ENCODE measurements at places on chromosomes 12 and 14.

DNA sequence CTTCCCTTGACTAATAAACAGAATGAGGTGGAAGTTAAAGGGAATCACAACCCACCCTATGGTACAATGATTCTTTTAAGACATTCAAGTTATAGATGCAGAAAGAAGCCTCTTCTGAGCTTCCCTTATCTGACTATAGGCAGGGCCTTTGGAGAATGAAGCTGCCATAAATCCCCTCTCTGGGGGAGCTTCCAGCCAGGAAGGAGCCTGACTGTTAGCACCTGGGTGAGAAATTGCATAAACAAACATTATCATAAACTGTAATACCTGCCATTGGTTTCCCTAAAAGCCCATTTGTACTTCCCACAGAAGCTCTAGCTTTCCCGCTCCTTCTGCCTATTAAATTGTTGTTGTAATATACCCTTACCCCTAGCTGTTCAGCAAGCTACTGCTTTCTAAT lies 81.3 kb upstream of the RESF1 start:
- no peak for DNase-seq

- DNase-seq = no peak
Measured at GRCh38 chr12:124647316-124647715, 79.9 kb upstream of the NCOR2 start.

GRCh38 chr14:97820781-97821180 lies 1023.6 kb downstream of the VRK1 start:
- no peak for DNase-seq

GRCh38 chr14:101126731-101127130 lies 223.2 kb upstream of the RTL1 start:
- no peak for DNase-seq

- no peak for DNase-seq
Measured at GRCh38 chr12:121811434-121812319, 7.9 kb downstream of the SETD1B start.

- no peak for DNase-seq
Measured at GRCh38 chr14:65792208-65792905, 379.8 kb downstream of the FUT8 start.

DNA sequence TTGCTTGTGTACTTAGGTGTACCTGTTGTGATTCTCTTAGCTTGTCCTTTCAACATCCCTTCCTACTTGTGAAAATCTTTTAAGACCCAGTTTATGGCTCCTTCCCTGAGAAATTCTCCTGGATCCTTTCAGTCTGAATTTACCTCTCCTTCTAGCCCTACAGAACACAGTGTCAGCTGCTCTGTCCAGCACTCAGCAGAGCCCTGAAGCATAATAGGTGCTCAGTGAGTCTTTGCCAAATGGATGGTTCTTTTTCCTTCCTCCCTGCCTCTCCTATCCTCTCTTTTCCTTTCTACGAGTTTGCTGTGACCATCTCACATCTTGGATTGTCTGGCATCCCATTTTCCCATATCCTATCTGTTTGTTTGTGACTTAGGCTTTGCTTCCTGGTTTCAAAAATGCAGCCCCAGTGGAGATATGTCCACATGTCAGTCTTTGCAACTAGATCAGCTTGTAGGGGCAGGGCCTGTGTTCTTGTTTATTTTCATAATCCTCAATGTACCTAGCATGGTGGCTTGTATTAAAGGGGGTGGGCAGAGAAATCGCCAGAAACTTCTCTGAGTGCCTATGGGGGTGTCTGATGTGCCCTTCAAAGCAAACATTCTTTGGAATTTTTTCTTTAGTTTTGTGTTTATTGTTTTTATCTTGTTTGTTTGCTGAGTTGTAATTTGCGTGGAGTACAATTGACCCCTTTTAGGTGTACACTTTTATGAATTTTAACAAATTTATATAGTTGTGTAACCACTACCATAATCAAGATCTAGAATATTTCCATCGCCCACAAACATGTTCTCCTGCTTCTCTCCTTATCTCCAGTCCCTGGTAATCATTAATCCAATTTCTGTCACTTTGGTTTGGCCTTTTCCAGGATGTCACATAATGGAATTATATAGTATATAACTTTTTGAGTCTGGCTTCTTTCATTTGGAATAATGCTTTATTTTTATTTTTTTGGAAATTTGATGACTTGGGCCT lies 62.8 kb downstream of the SMOC1 start:
- DNase-seq = no peak

- DNase-seq = no peak
Measured at GRCh38 chr12:12586879-12587675, 24.4 kb upstream of the DUSP16 start.

- DNase-seq = no peak
Measured at GRCh38 chr14:96192975-96193805, 11.4 kb upstream of the BDKRB2 start.

DNA sequence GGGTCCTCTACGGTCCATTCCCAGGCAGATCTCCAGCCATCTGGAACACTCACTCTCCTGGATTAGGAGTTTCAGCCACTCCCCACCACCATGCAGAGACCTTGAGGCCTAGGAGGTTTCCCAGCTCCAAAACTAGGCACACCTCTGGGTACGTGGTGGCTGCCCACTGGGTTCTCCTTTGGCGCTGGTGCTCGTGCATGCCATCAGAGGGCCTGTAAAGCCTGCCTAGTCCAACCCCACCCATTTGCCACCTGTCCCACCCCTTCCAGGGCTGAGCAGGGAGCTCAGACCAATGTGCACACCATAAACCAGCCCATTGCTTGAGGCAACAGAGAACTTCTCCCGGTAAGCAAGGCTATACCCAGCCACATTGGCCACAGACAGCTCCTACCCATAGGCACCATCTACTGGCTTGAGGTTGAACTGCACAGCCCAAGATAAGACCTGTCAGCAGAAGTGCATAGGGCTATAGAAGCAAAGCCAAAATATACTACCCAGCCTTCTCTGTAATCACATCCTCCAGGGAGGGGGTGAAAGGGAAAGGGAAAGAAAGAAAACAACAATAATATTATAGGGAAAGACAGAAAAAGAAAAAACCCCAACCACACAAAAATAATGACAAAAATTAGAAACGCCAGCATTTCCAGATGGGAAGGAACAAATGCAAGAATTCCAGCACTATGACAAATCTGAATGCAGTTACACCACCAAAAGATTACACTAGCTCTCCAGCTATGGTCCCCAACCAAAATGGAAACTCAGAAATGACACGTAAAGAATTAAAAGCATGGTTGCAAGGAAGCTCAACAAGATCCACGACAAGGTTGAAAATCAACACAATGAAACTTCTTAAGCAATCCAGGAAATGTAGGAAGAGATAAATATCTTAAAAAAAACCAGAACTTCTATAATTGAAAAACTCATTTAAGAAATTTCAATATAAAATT lies 111.9 kb upstream of the CCDC175 start:
- no peak for DNase-seq

DNA sequence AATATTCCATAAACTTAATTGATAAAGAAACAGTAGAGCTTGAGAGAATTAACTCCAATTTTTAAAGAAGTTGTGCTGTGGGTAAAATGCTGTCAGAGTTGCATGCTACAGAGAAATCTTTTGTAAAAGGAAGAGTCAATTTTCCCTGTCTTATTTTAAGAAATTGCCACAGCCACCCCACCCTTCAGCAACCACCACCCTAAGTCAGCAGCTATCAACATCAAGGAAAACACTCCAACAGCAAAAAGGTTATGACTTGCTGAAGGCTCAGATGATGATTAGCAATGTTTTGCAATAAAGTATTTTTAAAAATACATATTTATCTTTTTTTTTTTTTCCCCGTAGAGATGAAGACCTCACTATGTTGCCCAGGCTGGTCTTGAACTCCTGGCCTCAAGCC lies 6.5 kb upstream of the DRAM1 start:
- DNase-seq = no peak

DNA sequence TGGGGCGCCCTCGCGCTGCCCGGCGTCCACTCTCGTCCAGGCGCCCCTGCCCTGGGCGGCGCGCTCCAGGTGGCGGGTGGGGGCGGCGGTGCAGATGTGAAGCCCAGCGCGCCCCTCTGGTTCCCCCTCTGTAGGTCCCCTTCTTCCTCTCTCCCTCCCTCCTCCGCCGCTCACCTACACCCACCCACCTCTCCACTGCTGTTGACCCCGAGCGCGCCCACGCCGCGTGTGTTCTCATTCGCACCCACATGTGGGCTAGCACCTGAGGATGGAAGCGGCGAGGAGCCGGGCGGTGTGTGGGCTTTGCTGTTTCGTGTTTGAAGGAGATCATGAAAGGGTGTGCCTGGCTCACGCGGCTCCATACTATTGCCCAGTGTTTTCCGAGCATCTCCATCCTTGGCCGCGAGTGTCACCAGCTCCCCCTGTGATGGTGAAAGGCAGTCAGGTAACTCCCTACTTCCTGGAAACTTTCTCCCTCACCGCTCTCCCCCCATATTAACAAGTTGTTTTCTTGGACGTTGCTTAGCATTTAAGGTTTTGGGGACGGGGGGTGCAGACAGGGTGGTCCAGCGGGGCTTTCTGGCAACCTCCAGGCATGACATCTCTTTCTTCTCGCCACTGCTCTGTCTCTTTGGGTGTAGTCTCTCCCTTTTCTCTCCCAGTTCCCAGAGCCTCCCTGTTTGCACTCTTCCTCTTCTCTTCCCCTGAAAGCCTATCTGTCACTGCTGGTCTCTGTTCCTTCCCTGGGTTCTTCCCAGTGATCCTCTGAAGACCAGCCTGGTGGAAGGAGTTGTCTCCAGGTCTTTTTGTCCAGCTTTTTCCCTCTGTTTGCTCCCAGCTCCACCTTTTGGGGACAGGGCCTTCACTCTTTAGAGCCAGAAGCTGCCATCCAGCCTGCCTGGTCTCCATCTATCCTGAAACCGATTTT lies 1.6 kb downstream of the CACNA1C start:
- no peak for DNase-seq

- no peak for DNase-seq
Measured at GRCh38 chr12:74903522-74903921, 306.1 kb downstream of the KCNC2 start.

- DNase-seq = no peak
Measured at GRCh38 chr12:52392465-52393007, 7.1 kb upstream of the KRT84 start.

DNA sequence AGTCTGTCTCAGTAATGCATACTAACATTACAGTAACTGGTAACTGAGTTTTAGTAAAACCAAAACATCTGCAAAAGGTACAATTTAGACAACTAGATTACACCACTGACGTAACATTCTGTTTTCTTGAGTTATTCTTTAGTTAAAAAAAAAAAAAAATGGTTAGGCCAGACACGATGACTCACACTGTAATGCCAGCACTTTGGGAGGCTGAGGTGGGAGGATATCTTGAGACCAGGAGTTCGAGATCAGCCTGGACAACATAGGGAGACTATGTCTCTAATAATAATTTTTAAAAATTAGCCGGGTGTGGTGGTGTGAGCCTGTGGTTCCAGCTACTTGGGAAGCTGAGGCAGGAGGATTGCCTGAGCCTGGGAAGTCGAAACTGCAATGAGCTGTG lies 34.1 kb downstream of the AP5M1 start:
- no peak for DNase-seq

DNA sequence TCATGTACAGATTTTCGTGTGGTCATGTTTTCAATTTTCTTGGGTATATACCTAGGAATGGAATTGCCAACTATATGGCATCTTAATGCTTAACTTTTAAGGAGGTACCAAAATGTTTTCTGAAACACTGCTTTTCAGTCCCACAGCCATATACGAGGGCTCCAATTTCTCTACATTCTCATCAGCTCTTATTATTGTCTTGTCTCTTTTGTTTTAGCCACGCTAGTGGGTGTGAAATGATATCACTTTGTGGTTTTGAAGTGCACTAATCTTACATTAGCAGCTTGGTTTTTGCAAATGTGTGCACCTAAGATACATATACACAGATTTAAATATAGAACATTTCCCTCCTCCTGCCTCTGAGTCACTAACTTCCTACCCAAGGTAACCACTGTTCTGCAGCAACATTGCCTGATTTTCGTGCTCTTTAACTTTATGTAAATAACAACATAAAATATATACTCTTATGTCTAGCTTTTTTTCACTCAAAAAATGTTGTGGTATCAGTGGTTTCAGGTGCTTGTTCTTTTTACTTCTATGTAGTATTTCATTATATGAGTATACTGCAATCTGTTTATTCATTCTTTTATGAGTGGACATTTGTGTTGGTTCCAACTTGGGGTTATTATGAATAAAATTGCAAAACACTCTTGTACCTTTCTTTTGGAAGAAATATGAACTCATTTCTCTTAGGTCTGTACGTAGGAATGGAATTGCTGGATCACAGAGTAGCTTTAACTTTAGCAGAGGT lies 73.1 kb downstream of the ZFP36L1 start:
- no peak for DNase-seq

- no peak for DNase-seq
Measured at GRCh38 chr12:67077617-67078016, 191.5 kb upstream of the CAND1 start.

GRCh38 chr14:99718031-99718810 lies 34.1 kb downstream of the CYP46A1 start:
- DNase-seq = no peak

GRCh38 chr14:43789458-43789857 lies 717.6 kb downstream of the FSCB start:
- DNase-seq = no peak

DNA sequence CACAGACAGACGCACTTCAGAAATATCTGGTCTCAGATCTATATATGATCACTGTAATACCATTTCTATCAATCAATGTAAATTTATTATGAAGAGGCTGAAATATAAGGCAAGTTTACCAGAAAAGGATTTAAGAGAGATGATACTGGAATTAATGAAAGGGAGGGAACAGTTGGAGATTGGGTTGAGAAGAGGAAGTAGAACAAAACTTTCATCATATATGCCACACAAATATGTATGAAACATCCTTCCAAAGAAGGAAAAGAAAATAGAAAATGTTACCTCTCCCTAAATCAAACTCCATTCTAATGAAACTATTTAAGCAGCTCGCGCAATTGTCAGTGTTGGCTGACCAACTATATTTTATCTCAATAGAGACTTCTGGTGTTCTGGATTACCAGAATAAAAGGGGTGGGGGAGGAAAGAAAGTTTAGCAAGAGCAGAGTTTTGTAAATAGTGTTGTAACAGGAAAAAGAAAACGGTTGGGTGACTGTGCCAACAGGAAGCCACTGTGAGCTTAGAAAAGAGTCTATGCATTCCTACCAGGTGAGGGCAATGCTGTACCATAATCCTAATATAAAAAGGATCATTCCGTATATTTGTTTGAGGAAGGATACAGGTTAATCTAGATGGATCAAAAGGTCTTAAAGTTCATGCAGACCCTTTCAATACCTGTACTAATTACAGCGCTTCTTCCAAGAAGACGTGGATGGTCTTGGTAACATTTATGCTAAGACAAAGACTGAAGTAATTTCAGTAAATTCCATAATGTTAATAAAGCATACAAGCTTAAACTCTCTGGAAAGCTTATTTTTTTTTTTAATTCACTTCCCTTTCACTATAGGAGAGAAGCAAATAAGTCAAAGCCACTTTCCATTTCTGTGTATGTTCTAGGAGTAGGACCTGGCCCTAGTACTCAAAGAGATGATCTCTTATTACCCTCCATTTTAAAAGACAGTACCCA lies 14.5 kb upstream of the LLPH start:
- DNase-seq = no peak

- DNase-seq = no peak
Measured at GRCh38 chr12:46669720-46670119, 156.1 kb downstream of the SLC38A4 start.

- no peak for DNase-seq
Measured at GRCh38 chr12:5927732-5928516, 17.1 kb downstream of the ANO2 start.

GRCh38 chr12:122067966-122068365 lies 10.6 kb upstream of the MLXIP start:
- no peak for DNase-seq

Measured in stimulated activated CD4-positive, alpha-beta T cell treated with anti-CD3 and anti-CD28 coated beads, Interleukin-15, amount 100 ng/mL, for 1 hour (primary cell).